ENCODE measurements at places on chromosomes 5 and 9.

DNA sequence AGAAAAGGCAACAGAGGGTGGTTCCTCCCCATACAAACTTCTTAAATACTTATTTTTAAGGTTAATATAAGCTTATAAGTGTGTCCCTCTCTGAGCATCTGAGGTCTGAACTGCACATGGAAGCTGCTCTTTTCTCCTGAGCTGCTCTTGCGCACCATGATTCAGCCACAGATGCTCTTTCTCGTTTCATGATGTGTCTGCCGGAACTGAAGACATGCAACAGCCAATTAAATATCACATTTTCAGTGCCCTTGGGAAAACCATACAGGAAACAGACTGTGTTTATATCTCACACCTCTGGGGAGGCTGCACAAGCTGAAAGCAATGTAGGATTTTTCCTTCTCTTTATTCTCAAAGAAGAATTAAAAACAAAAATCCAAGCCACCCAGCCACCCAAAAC, 96.8 kb upstream of the NREP start:
- H3K4me1 ChIP-seq: no peaks in the 10 kb centered on the region
- no peaks in the 10 kb centered on the region for H3K36me3 ChIP-seq
- H3K27me3 ChIP-seq: no peaks in the 10 kb centered on the region
- no peak overlapping the region for H3K27ac ChIP-seq
- no peak for DNase-seq
- H3K4me3 ChIP-seq: no peak overlapping the region

DNA sequence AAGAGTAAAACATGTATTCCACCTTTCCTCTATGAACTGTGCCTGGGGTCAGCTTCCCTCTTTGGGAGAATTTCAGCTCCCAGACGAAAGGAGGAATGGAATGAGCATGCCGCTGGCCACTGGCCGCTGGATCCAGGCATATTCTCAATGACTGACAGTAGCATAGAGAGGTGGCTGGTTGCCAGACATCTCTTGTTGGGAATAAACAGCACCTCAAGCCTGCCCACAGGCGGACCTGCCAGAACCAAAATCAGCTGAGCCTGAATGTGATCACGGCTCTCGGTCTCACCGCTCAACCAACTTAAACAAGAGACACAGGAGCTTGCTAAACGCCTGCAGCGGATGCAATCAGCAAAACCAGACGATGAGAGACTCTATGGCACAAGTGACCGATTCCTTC, 20.6 kb downstream of the TBC1D9B start:
- peak overlapping the region; percentile 63 for H3K27ac ChIP-seq
- H3K4me3 ChIP-seq: no peak overlapping the region
- H3K4me1 ChIP-seq: peaks cover 3% of the 10 kb centered on the region
- H3K27me3 ChIP-seq: no peaks in the 10 kb centered on the region

GRCh38 chr5:96721351-96721977, 59.3 kb downstream of the CAST start:
- H3K4me3 ChIP-seq: peak overlapping the region; percentile 31
- H3K4me1 ChIP-seq: peaks cover 35% of the 10 kb centered on the region
- H3K27ac ChIP-seq: peak overlapping the region; percentile 90
- DNase-seq: no peak
- H3K36me3 ChIP-seq: peaks cover 27% of the 10 kb centered on the region

- no peaks in the 10 kb centered on the region for H3K27me3 ChIP-seq
- H3K36me3 ChIP-seq: peaks cover 25% of the 10 kb centered on the region
- no peak for DNase-seq
- peak overlapping the region; percentile 96 for H3K27ac ChIP-seq
- peak overlapping the region; percentile 73 for H3K4me3 ChIP-seq
- peaks cover 53% of the 10 kb centered on the region for H3K4me1 ChIP-seq
Observed at GRCh38 chr5:76547891-76548524, 75.2 kb downstream of the F2RL2 start.

DNA sequence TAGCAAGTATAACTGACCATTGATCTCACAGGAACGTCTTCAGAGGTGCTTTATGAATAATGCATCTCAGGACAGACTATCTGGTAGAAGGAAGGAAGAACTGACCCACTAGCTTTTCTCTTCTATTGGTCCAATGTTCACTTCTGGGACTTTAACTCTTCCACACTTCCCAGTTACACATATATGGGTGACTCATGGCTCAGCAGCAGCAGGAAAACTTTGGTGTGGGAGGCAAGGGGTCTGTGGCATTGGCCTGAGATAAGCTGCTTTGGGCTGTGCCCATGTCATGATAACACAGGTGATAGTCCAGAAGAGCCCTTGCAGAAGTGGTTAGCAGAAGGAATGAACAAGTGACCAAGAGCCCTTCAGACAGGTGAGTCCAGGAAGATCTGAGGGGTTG, 148.8 kb downstream of the RAB3C start:
- H3K4me3 ChIP-seq: no peak overlapping the region
- no peaks in the 10 kb centered on the region for H3K27me3 ChIP-seq
- DNase-seq: no peak
- no peaks in the 10 kb centered on the region for H3K4me1 ChIP-seq
- no peaks in the 10 kb centered on the region for H3K36me3 ChIP-seq
